ENCODE measurements at places on chromosomes 3 and 15. TPM values are rescaled to one million over a fixed set of nuclear protein-coding genes. Genes with fewer than 3 reads are reported as not detected.

CLCN2 gene
- 1.5 TPM for polyA plus RNA-seq

NR1D2 gene
- 7.8 TPM for polyA plus RNA-seq

CHRM5 gene
- polyA plus RNA-seq, result 0.05 TPM

PLOD2 gene
- polyA plus RNA-seq, result 288 TPM

SLC9C1 gene
- polyA plus RNA-seq, result not detected

GABRR3 gene
- polyA plus RNA-seq, result not detected

AP3S2 gene
- 23.7 TPM for polyA plus RNA-seq

C2CD4A gene
- polyA plus RNA-seq, result not detected

CD200R1 gene
- not detected for polyA plus RNA-seq

SH3GL3 gene
- 0.28 TPM for polyA plus RNA-seq

WDR76 gene
- polyA plus RNA-seq, result 4.1 TPM

DNASE1L3 gene
- not detected for polyA plus RNA-seq

GAP43 gene
- 1.8 TPM for polyA plus RNA-seq

CHRNA7 gene
- not detected for polyA plus RNA-seq

SLC27A2 gene
- not detected for polyA plus RNA-seq

FURIN gene
- polyA plus RNA-seq, result 13.0 TPM

CA12 gene
- polyA plus RNA-seq, result 40.9 TPM

SEMA3G gene
- polyA plus RNA-seq, result 0.06 TPM

MCF2L2 gene
- not detected for polyA plus RNA-seq

KLF13 gene
- polyA plus RNA-seq, result 9.1 TPM

BCHE gene
- polyA plus RNA-seq, result not detected

CLEC3B gene
- polyA plus RNA-seq, result 49.5 TPM

BHLHE40 gene
- polyA plus RNA-seq, result 42.9 TPM

STOML1 gene
- 26.9 TPM for polyA plus RNA-seq

CRABP1 gene
- not detected for polyA plus RNA-seq

SLC22A14 gene
- polyA plus RNA-seq, result not detected

LYZL4 gene
- not detected for polyA plus RNA-seq

AHSG gene
- not detected for polyA plus RNA-seq
